ENCODE measurements at places on chromosomes 11 and 22.

GRCh38 chr11:68336716-68337115 is 24.3 kb downstream of the LRP5 start:
- no peak for DNase-seq

DNA sequence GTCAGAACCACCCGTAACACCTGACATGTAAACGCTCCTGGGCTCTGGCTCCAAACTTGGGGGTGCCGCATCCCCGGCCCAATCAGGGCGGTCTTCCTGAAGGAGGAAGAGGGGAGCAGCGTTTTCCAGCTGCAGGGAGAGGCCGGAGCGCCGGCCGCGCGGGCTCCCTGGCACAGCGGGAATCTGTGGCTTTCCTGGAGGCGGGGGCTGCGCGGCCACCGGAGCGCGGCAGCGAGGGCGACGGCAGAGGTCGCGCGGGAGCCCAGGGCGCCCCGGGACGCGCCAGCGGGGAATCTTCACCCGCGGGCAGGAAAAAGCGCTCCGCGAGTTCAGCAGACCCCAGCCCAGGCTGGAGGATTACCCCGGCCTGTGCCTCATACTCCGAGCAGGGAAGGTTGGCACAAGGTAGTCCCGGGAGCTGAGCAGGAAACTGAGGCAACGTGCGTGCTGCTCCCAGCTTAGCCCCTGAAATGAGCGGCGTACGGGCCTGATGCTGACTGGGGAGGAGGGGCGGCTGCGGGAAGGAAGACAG is 600 bp upstream of the ESAM start:
- no peak for DNase-seq

GRCh38 chr11:82843057-82843795 is 57.0 kb downstream of the PRCP start:
- DNase-seq = no peak

DNA sequence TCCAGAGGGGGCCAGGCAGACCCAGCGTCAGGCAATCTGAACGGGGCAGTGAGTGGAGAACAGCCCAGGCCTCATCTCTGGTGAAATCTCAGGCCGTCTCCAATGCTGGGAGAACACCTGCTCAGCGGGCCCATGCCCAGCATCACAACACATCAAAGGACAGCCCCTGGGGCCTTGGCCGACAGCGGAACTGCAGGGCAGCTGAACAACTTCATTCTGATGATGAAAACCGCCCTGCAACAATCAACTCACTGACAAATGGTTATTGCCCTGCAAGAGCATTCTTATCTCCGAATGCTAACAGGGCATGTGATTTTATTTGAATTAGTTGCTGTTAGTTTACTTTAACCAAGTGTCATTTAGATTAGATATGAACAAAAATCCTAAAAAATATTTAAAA is 14.6 kb downstream of the CELSR1 start:
- DNase-seq = no peak

- DNase-seq = peak; percentile 34
Measured at GRCh38 chr11:117084992-117085391, 13.2 kb downstream of the SIK3 start.

- DNase-seq = peak; percentile 84
Measured at GRCh38 chr11:47269829-47270305, at the start of gene MADD. Gene MADD (plus strand): TSS chr11:47270133.

DNA sequence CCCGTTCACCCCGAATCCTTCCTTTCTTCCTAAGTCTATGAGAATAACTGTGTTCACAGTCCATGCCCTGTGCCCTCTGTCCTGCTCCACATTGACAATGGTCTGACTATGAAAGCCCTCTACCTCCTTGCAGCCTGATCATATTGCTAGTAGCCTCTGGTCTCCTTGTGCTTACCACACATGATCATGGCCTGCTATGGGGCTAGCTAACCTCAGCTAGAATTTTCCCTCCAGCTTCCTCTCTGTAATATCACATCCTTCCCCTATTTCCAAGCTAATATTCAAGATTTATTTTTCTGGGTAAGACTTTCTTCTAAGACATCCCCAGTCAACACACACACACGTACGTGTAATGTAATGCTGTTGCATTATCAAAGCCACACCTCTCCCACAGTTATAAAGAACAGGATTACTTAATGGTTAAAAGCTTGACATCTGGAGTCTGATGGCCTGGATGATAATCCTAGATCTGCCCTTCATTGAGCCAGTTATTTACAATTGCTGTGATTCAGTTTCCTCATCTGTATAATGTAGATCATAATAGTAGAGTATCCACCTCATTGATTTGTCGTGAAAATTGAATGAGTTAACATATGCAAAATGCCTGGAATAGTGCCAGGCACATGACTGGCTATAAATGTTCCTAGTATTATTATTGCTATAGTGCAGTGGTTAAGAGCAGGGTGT is 214.4 kb upstream of the BLID start:
- DNase-seq = no peak

- no peak for DNase-seq
Measured at GRCh38 chr22:47631571-47632102, 869.2 kb downstream of the TBC1D22A start.

DNA sequence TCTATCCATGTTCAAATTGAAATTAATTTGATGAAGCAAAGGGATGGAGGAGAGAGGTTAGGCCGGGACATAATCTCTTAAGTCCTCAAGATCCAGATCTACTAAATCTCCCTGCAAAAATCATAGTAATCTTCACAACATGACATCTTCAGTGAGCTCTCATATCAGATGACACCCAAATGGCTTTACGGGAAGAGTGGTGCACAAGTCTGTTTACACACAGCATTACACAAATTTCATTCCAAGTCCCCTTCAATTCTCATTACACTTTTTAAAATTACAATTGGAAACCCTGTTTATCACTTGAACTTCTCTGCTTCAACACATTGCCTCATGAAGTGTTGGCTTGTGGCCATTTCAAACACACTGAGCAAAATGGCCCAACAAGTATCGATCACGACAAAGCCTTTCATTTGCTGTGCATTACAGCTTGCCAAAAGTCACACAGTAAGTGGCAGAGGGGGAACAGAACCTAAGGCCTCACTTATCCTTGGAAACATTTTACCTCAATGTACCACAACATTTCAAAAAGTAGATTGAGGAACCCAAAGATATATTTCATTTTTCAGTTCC is 17.9 kb upstream of the TPH1 start:
- DNase-seq = no peak

All from choroid plexus epithelial cell (primary cell).